ENCODE measurements at places on chromosomes 5 and 9.

DNA sequence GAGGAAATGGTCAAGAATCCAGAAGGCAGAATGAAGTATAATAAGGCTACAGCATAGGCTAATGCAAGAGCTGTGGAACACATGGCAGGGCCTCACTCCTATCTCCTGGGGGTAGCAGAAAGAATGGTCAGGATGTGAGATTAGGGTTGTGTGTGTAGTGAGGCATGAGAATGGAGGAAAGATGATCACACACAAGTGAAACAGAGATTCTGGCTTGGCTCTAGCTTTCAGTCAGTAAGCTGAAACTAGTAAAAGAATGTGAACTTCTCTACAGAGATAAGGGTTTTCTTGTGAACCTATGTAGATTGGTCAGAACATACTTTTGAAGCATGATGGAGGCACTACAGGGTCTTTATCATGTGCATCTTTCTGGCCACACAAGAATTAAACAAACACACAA is 298.8 kb downstream of the ASTN2 start:
- DNase-seq: no peak

DNA sequence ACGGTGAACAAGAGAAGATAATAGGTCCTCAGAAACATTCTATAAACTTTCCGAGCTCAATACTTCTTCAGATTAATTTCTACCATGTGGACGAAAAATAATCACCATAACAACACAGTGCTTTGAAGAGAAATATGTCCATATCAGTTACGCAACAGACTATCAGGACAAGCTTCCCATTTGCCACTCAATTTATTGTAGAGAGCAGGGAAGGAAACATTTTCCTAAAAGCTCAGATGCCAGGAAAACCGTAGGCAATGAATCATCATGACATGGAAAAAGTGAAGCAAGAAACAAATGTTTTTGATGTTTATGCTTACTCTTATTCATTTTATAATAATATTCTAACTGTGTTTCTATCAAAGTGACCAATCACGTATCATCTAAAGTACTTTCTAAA is 87.6 kb downstream of the S1PR3 start:
- DNase-seq: no peak

- no peak for DNase-seq
Measured at GRCh38 chr5:74432721-74433120, 207.8 kb downstream of the ENC1 start.

DNA sequence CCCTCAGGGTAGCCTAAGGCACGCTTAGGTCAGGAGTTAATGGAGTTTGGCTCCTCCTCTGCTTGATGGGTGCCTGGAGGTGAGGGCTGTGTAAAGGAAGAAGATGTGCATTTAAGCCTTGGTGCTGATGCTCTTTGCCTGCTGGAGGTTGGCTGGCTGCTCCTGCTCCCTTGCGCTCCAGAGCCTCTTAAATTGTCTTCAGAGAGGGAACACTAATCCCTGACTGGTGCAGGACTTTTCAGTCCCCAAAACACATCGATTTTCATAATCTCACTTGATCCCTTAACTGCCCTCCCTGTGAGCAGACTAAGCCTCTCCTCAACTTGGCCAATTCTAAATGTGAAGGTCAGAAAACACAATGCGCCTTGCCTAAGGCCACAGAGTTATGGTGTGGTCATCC is 16.2 kb upstream of the TCOF1 start:
- DNase-seq: no peak

DNA sequence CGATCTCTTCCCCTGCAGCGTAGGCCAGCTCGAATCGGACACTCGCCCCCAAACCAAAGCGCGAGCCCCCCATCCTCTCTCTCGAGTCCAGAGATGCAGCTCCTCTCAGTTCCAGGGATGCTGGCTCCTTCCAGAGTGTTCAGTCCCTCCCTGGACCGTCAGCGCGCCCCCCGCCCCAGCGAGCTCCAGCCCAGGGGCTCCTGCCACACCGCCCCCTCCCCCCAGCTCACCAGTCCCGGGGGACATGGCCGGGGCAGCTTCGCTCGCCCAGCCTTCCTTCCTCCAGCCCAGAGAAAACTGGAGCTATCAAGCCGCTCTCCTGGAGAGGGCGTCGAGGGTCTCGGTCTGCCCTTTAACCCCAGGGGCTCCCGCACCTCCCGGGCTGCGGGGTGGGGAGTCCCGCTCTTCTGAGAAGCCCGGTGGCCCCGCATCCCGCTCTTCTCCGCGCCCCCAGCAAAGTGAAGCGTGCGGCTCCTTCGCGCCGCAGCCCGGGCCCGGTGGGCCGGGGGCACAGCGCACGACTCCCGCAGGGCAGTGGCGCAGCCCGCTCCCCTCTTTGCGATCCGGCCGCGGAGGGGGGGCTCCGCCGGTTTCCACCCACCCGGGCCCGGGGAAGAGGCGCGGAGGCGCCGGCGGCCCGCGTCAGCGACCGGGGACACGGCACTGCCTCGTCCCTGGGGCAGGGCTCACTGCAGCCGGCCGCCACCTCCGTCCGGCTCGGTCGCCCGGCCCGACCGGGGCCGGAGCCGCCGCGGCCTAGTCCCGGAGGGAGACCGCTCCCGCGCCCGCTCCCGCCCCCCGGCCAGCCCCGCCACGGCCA is 587 bp downstream of the MIER3 start:
- DNase-seq: peak; percentile 74

DNA sequence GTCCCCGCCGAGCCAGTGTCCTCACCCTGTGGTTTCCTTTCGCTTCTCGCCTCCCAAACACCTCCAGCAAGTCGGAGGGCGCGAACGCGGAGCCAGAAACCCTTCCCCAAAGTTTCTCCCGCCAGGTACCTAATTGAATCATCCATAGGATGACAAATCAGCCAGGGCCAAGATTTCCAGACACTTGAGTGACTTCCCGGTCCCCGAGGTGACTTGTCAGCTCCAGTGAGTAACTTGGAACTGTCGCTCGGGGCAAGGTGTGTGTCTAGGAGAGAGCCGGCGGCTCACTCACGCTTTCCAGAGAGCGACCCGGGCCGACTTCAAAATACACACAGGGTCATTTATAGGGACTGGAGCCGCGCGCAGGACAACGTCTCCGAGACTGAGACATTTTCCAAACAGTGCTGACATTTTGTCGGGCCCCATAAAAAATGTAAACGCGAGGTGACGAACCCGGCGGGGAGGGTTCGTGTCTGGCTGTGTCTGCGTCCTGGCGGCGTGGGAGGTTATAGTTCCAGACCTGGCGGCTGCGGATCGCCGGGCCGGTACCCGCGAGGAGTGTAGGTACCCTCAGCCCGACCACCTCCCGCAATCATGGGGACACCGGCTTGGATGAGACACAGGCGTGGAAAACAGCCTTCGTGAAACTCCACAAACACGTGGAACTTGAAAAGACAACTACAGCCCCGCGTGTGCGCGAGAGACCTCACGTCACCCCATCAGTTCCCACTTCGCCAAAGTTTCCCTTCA is 1.4 kb downstream of the GLIS3 start:
- peak; percentile 85 for DNase-seq

DNA sequence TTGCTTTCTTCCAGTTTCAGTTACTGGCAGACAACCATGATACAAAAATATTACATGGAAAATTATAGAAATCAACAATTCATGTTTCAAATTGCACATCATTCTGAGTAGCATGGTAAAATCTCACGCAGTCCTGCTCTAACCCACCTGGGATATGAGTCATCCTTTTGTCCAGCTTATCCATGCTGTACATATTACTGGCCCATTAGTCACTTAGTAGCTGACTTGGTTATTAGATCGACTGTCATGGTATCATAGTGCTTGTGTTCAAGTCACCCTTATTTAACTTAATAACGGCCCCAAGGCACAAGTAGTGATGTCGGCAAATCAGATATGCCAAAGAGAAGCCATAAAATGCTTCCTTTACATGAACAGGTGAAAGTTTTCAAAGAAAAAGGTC is 41.2 kb downstream of the NADK2 start:
- DNase-seq: no peak

- no peak for DNase-seq
Measured at GRCh38 chr5:163867738-163868137, 362.3 kb downstream of the MAT2B start.

GRCh38 chr5:120173125-120173524 is 291.0 kb upstream of the PRR16 start:
- DNase-seq: no peak

- no peak for DNase-seq
Measured at GRCh38 chr5:15374886-15375285, 125.1 kb upstream of the FBXL7 start.

DNA sequence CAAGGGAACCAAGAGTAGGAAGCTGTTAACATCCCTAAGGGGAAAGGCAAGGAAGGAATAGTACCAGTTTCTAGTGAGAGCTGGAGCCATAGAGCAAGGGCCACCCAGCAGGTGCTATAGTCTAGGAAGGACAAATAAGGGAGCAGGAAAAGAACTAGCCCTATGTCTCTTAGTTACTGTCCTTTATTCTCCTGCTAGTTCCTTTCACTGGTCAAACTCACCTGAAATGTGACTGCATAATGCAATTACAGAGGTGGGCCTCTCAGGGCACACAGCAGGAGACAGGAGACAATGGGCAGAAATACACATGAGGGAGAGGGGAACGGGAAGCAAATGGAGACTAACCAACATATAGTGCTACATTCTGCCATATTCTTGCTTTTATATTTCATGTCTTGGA is 26.7 kb upstream of the FRMPD1 start:
- DNase-seq: no peak

- no peak for DNase-seq
Measured at GRCh38 chr9:3441197-3441816, 84.5 kb downstream of the RFX3 start.

- no peak for DNase-seq
Measured at GRCh38 chr9:13034694-13035002, 244.8 kb downstream of the MPDZ start.

DNA sequence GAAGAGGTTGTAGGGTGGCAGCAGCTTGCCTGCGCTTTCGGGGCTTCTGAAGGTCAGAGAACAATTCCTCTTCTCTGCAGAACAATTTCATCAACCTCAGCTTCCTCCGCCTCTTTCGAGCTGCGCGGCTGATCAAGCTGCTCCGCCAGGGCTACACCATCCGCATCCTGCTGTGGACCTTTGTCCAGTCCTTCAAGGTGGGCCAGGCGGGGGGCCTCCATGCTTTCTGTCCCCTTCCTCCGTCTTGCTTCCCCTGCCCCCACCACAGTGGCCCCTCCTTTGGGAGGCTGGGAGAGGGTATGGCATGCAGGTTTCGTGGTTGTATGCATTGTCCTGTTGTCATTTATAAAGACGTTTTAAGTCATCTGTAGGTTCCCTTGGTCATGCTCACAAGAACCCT is 195.8 kb downstream of the CACNA1B start:
- DNase-seq: peak; percentile 52

DNA sequence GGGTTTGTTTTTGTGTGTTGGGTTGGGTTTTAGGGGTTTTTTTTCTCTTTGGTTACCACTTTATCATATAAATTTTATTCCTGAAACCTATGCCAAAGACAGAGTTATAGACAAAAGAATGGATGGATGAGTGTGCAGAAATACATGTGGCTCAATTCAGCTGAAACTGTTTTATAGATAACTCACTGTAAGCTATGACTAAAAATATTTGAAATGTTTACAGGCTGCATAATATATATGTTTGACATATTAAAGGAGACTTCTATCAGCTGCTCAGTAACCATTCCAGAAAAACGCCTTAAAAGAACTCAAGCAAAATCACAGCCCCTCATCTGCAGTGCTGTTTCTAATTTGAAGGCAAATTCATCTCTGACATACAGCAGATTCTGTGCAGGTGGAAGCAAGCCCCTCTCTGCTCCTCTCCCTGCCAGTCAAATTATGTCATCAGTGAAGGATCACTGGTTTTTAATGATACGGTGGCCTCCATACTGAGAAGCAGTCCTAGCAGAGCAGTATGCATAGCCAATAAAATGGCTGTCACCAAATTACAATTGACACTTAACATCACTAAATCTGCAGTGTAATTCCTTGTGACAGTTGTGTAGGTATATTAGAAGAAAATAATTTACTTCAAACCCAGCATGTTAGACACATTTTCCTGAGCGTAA is 301.6 kb downstream of the NR2F1-AS1 start:
- DNase-seq: no peak

DNA sequence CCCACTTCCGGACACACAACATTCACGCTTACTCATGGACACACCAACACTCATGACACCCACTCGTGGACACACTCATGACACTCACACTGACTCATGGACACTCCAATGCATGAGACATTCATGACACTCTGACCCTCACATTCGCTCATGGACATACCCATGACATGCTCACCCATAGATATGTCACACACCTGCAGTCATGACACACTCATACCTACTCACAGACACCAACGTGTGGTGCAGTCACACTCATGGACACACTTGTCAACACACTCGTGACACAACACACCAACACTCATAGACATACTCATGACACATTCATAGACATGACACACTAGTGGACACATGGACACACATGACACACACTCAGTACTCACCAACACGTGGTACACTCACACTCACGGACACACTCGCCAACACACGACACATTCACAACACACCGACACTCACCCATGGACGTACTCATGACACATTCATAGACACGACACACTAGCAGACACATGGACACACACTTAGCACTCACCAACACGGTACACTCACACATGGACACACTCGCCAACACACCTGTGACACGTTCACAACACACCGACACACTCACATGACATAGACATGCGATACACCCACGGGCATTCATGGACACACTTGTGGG is 73.4 kb downstream of the PHF2 start:
- DNase-seq: peak; percentile 31

GRCh38 chr5:68662804-68663307 is 431.0 kb upstream of the SLC30A5 start:
- no peak for DNase-seq

DNA sequence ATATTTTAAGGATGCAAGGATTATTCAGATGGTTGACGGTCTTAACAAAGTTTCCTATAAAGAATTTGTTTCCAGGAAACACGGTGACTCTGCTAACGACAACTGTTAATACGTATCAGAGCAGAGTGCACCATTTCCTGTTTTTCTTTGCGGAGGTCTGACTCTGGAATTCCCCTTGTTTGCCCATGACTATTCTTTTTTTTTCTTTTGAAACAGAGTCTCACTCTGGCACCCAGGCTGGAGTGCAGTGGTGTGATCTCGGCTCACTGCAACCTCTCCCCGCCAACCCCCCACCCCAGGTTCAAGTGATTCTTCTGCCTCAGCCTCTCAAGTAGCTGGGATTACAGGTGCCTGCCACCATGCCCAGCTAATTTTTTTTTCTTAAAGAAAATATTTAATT is 115.9 kb downstream of the CDC42SE2 start:
- DNase-seq: no peak

- DNase-seq: no peak
Measured at GRCh38 chr5:49953-50544, 41.9 kb upstream of the PLEKHG4B start.

GRCh38 chr9:134875371-134875770 is 5.2 kb upstream of the FCN2 start:
- peak; percentile 41 for DNase-seq

All from coronary artery (tissue), 2 donors.